ENCODE measurements at places on chromosomes 6 and 20.

DNA sequence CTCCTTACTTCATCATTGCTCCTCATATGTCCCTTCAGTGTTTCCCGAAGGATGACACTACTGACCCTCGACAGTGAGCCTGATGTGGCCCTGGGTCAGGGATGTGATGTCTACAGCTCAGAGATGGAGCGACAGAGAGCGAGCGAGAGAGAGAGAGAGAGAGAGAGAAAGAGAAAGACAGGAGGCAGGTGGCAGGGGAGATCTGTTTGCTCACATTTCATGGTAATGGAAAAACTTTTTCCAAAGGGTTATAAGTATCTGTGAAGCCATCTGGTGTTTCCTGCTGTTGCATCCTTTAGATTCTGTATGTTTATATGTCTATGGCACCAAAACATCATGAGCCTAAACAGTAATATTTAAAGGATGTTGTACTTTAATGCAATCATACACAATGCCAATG, 77.2 kb downstream of the PPP1R3G start:
- no peak for DNase-seq

DNA sequence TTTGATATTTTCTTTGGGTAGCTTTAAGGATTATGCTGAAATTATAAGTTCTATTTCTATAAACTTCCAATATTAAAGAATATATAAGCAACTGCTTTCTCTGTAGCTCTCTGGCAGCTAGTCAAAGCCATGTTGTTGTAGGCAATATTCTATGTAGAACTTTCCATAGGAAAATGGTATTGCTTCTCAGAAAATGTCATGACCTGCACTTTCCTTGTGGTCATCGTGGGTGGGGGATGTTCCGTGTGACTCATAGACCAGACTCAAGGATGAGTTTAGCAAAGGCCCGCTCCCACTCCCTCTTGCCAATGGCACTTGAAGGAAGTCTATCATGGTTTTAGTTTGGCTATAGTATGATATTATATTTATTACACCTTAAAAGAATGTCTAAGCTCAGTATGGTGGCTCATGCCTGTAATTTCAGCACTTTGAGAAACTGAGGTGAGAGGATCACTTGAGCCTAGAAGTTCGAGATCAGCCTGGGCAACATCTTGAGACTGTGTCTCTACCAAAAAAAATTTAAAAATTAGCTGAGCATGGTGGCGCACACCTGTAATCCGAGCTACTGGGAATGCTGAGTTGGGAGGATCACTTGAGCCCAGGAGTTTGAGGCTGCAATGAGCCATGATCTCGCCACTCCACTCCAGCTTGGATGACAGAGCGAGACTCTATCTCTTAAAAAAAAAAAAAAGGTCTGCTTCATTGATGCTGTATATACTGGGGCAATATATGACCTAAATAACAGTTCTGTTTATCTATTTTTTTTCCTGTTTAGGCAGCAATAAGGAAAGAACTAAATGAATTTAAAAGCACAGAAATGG, 36.6 kb upstream of the LTV1 start:
- DNase-seq = peak; percentile 25

GRCh38 chr6:49333345-49334125, 129.5 kb downstream of the MMUT start:
- peak; percentile 75 for DNase-seq

GRCh38 chr6:117298941-117299340, 33.6 kb downstream of the VGLL2 start:
- no peak for DNase-seq

DNA sequence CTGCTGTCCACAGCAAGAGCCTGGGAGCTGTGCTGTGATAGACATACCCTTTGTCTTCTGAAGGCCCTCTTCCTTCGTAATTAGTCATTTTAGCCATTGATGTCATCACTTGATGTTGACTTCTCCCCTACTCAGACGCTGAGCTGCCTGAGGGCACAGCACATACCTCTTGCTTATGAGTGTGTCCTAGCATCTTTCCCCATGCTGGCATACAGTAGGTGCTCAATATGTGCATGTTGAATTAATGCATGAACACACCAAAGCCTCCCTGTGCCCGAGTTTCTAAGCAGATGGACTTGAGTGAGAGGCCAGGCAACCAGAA, 35.8 kb upstream of the FAM83D start:
- peak; percentile 43 for DNase-seq

- no peak for DNase-seq
Observed at GRCh38 chr6:136467186-136467585, 83.0 kb downstream of the MAP7 start.

GRCh38 chr20:49821870-49822331, 9.3 kb downstream of the SLC9A8 start:
- DNase-seq = peak; percentile 37

- DNase-seq = no peak
Observed at GRCh38 chr6:157787080-157787479, 36.0 kb upstream of the SNX9 start.

- no peak for DNase-seq
Observed at GRCh38 chr20:36865861-36866149, 10.1 kb upstream of the TLDC2 start.

GRCh38 chr20:58647796-58648501, 3.1 kb upstream of the STX16 start:
- peak; percentile 88 for DNase-seq

DNA sequence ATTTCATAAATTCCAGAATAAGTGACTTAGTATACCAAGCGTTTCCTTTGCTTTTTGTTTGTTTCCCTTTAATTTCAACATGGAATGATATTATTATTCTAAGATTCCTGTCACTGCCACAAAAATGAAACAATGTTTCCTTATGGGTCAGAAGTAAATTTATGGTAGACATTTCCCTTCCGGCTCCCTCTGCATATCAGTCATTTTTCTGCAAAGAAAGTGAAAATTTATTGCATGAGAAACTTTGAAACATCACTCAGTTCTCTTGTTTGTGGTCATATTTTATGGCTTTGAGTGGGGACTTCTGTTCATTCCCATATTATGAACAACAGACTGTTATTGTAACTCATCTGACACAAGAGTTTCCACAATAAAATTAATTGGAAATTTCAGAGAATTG, 97.8 kb downstream of the NKAIN2 start:
- DNase-seq = no peak

DNA sequence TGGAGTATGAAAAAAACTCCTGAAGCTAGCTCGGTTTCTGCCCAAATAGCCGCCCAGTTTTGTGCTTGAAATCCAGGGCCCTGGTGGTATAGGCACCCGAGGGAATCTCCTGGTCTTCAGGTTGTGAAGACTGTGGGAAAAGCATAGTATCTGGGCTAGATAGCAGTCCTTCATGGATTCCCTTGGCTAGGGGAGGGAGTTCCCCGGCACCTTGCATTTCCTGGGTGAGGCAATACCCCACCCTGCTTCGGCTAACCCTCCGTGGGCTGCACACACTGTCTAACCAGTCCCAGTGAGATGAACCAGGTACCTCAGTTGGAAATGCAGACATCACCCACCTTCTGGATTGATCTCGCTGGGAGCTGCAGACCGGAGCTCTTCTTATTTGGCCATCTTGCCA, 184.5 kb upstream of the SLC35B3 start:
- no peak for DNase-seq

- peak; percentile 99 for DNase-seq
Observed at GRCh38 chr20:47392015-47392720, 35.7 kb upstream of the ZMYND8 start.

- DNase-seq = no peak
Observed at GRCh38 chr6:52588087-52588709, 11.3 kb upstream of the TRAM2 start.

- peak; percentile 78 for DNase-seq
Observed at GRCh38 chr6:160088069-160088783, 33.4 kb upstream of the SLC22A1 start.

GRCh38 chr6:63923139-63923739, 287.6 kb downstream of the PHF3 start:
- DNase-seq = peak; percentile 55

GRCh38 chr6:128179876-128180438, 279.1 kb upstream of the THEMIS start:
- DNase-seq = no peak

DNA sequence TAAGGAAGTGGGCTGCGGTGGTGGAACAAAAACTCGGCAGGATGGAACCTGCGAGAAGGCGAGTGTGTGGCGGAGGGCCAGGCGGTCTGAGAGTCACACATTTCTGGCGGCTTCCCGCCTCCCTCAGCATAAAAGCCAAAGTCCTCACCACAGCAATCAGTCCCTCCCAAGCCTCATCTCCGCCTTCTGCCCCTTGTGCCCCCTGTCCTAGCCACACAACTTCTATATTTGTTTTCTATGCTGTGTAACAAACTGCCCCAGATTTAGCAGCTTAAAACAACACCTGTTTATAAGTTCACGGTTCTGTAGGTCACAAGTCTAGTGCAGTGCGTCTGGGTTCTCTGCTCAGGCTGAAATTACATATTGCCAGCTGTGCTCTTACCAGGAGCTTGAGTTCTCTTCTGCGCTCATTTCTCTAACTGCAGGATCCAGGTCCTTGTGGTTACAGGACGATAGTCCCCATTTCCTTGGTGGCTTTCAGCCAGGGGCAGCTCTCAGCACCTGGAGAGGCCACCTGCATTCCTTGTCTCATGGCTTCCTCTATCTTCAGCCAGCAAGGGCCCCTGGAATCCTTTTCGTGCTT, 11.7 kb upstream of the SPO11 start:
- DNase-seq = no peak

DNA sequence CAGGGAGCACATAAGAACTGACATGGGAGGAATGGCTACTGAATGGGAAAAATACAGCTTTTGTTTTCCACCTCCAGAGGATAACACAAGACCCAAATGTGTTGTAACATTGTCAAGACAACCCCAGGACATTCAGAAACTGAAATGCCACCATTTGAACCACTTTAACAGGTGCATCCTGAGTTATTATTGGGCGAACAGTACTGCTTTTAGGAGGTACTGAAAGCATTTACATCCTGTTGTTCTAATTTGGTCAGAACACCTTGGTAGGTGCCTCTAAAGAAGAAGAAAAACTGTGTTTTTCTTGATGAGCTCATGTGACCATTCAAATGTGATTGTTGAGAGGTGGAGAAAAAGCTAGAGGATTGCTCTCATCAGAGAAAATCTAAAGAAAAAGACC, 6.4 kb upstream of the TXNDC5 start:
- DNase-seq = no peak

DNA sequence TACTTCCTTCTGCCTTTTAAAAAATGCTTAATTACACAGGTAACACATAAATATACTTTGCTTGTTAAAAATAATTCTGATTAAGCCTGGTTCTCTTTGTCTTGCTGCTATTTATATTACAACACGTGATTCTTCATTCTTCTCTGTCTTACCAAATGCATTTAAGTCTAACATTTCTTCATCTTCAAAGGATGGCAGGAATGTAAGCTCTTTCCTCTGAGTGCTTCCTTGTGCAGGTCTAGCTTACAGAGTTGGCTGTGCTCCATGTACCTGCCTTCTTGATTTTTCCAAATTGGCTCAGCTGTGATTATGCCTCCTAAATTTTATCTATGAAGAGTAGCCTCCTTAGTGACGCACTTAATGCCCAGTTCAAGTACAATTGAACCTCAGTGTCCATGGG, 44.4 kb downstream of the RNF144B start:
- no peak for DNase-seq

DNA sequence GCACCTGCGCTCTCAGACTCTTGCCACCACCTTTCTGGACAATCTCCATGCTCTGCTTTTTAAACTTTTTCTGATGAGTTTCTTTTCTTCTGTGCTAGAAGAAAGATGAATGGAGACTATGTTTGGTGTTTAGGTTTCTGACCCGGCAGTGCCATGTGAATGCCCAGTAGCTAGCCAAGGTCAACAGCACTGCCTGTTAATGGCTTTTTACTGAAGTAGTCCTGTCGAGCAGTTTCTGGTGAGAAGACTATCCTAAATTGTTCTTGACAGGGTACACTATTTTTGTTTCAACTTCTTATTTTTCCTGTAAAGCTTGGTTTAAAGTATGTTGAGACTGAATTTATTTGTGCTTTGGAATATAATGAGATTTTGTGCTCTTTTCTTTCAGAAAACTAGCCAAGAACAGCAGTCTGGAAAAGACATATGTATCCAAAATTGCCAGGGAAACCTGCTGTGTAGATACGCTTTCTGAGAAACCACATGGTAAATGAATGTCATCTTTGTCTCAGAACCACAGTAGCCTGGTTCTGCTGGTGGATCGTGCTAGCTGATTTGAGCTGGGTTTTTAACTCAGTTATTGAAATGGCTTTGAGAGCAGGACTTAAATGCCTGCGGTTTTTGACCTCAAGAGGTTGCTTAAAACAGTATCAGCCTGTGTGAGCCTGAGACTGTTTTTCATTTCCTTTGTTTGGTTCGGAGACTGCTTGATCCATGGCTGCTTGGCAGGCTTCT, 48.1 kb downstream of the KCNS1 start:
- no peak for DNase-seq

DNA sequence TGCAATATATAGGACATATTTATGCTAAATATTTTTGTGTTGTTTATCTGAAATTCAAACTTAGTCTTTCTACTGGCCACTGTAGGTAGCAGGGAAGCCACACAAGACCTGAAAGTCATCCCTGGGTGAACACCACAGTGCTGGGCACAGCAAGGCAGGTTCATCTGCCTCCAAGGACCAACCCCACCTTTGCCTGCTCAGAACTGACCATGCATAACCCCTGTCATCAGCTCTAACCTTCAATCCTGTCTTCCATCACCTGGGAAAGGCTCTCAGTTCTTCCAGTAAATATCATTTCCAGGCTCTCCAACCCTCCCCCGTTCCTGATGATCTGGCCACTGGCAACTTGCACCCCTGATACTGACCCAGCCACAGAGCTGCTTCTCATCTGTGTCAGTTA, 32.7 kb upstream of the CST7 start:
- DNase-seq = no peak

- DNase-seq = no peak
Observed at GRCh38 chr20:62721511-62722370, 13.1 kb downstream of the NTSR1 start.

- no peak for DNase-seq
Observed at GRCh38 chr20:3653921-3654320, 9.3 kb downstream of the GFRA4 start.

DNA sequence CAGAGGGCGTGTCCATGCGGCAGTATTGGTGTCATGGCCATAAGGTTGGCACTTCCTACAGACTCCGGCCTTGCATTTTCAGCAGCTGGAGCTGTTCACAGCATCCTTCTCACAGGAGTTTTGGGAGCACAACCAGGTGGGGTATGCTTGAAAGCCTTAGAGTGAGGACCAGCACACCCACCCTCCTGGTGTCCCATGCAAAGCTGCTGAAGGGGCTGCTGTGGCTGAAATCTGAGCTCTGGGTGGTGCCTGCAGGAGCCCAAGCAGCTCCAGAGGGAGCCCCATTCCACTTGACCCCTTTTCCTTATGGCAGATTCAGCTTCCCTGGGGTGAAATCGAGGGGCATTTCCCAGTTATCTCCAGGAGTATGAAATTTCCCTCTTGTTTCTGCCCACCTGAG, 74.0 kb upstream of the BHLHE23 start:
- no peak for DNase-seq

GRCh38 chr20:1943275-1944002, 48.2 kb downstream of the SIRPA start:
- peak; percentile 14 for DNase-seq

- DNase-seq = peak; percentile 77
Observed at GRCh38 chr6:85403331-85404015, 46.4 kb upstream of the NT5E start.

All from PC-3 (cell line).